Naive thymus-derived CD4-positive, alpha-beta T cell (primary cell): ENCODE measurements at places on chromosomes 3 and 15. TPM values are rescaled to one million over a fixed set of nuclear protein-coding genes. Genes with fewer than 3 reads are reported as not detected.

OIP5 gene
- total RNA-seq: 15.2 and 16.7 TPM in 2 replicates

MAP6D1 gene
- total RNA-seq: 0.84 and 1.2 TPM in 2 replicates

REC114 gene
- total RNA-seq: not detected

SLC22A14 gene
- total RNA-seq: not detected

DNA sequence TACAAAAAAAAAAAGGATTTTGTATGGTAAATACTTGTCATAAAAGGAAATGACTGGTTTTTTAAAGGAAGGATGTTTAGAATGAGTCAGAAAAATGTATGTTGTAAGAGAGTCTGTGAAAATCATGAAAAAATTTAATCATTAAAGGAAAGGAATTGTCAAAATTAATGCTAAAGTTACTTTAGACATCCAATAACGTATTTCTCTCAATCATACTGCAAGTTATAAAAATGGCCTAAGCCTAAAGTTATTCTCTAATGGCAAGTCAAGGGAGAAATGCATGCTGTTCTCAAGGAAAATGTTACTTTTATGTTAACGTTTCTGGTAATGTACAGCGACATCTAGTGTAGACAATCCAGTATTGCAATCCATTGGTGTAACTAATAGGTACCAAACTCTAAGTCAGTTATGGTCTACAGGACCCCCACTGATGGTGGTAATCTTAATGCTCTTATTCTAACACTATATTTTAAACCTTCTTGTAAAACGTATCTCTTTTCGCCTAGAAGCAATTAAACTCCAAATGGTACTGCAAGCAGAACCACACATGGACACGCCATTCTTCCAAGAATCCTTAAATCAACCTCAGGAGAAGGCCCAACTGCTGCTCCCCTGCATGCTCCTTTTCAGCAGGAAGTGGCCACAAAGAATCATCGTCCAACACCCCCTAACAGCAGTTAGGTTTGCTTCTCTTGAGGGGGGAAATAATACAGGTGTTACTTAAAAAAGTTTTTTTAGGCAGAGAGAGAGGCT, 35.2 kb downstream of the NCEH1 start:
- DNase-seq: peak; percentile 53

DNA sequence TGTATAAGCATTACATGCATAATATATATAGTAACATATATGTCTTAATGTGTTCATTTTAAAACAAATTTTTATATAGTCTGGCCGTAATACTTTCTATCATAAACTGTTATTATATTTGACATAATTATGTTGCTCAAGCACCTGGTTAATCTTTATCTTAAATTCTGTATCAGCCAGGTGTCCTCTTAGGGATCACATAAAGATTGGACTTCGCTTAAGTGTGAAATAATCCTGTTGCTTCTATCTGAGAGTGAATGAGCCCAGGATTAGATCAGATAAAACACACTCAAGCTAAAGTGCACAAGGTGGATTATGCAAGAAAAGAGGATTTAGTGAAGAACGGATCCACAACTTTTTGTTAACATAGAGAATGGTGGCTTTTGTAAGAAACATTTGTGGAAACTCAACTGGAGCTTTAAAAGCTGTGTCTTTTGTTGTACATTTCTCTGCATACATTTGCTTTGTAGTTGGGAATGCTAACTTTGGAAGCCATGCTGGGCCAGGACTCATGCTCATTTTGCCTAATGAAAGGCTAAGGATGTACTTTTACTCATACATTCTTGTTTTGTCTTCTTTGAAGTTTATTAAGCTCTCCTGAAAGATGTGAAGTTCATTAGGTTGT, 437.8 kb downstream of the ZIC1 start:
- DNase-seq: no peak

DNA sequence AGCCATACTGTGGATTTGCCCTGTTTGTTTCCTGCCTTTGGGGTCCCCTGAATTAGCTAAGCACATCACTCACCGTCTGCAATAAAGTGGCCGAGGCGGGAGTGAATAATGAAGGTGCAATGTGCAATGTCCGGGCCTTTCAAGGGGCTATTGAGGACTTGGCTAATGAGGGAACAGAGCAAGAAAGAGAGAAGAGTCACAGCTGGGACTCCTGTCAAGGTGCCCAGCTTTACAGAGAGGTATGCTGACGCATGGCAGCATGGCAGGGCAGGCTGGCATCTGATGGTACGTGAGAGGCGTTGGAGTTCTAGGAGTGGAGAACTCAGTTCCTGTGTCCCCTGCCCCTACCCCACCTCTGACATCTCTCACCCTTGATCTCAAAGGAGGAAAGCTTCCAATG, 13.8 kb upstream of the ATP2B2 start:
- DNase-seq: no peak

DNA sequence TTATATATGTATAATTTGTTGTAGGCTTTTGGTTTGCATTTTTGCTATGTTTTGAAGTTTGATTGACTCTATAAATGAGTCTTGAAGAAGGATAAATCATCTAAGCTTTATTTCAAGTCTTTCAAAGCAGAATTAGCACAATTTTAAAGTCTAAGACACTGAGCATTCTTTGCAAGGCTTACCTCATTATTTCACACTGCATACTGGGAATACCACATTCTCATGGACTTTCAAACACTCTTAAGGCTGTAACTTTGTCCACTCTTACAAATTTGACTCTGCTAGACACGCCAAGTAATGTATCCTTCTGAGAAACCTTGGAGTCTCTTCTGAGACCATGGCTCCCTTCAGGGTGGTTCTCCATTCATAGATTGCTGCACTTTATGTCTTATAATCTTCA, 281.3 kb upstream of the COL8A1 start:
- no peak for DNase-seq

GRCh38 chr3:105844704-105845103, 24.1 kb downstream of the CBLB start:
- DNase-seq: no peak

GRCh38 chr15:91968610-91969009, 115.1 kb downstream of the SLCO3A1 start:
- no peak for DNase-seq

DNA sequence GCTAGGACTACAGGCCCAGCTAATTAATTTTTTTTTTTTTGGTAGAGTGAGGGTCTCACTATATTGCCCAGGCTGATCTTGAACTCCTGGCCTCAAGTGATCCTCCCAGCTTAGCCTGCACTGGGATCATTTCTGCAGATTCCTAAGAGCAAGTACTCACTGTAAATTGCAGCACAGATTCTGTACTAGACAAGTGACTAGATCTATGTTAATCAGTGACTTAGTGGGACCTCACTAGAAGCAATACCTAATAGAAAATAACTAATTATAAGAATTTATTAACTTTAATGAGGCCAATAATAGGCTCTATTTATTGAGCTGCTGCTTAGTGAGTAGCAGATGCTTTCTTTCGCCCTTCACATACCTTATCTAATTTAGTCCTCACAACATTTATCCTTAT, 10.6 kb upstream of the UTS2B start:
- DNase-seq: no peak

- no peak for DNase-seq
Observed at GRCh38 chr15:40087991-40088928, 20.4 kb downstream of the BMF start.

DNA sequence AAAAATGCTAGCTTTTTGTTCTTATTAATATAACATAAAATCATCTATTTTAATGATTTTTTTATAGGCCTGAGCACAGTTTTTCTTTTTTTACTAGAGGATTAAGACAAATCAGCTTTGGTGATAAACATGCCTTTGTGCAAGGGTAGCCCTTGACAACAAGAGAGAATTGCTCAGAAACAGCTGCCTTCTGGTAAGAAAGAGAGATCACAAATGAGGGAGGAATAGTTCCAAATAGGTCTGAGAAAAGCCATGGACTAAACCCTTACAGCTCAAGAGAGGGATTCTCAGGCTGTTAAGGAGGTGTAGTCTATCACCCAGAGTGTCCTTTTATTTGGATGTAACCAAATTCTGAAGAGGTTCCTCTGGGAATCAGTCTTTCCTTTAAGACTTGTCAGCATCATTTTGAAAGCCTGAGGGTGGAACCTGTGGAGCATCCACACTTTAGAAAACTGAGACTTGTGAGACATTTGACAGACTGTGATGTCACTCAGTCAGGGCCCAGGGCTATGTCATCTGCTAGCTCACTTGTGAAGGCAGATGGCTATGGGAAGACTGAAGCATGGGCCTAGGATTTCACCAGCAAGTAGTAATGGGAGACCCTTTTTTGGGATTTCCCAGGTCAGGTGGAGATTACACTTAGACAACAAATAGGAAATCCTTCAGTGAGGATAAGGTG, 102.9 kb upstream of the KCNAB1 start:
- no peak for DNase-seq

- peak; percentile 89 for DNase-seq
Observed at GRCh38 chr3:111071257-111072030, at the start of gene NECTIN3. Gene NECTIN3 (plus strand): TSS chr3:111071816. CDS start chr3:111072018, 202 bp downstream.

GRCh38 chr3:177726807-177727206, 529.5 kb upstream of the TBL1XR1 start:
- DNase-seq: no peak

GRCh38 chr15:86647810-86648440, 568.3 kb downstream of the AGBL1 start:
- DNase-seq: no peak

GRCh38 chr15:46450810-46451182, 816.0 kb downstream of the SQOR start:
- no peak for DNase-seq

DNA sequence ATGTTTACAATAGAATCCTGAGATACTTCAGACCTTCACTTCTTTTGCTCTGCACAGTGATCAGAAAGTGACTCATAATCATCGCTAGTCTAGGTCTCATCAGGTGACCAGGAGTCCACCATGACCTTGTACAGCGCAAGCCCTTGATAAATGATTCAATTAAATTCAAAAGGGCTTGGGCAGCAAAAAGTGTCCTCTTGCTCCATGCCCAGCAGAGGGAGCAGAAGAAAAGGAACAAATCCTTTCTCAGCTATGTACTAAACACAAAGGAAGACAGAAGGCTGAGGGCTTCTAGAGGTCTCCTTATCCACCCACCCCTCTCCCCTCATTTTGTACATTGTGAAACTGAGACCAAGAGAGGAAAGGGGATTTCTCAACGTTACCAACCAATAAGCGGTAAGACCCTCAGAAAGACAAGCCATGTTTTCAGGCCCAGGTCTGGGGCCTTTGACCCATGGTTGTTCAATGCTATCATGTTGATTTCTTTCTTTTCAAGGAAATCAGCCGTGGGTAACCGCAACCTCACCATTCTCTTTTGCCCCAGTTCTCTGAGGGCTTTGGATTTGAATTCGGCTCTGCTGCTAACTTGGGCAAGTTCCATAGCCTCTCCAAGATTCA, 74.8 kb downstream of the AQP9 start:
- no peak for DNase-seq

GRCh38 chr3:8990266-8991215, 27.3 kb upstream of the RAD18 start:
- DNase-seq: no peak
